ENCODE measurements at places on chromosomes 6 and 20. TPM values are rescaled to one million over a fixed set of nuclear protein-coding genes. Genes with fewer than 3 reads are reported as not detected.

DNA sequence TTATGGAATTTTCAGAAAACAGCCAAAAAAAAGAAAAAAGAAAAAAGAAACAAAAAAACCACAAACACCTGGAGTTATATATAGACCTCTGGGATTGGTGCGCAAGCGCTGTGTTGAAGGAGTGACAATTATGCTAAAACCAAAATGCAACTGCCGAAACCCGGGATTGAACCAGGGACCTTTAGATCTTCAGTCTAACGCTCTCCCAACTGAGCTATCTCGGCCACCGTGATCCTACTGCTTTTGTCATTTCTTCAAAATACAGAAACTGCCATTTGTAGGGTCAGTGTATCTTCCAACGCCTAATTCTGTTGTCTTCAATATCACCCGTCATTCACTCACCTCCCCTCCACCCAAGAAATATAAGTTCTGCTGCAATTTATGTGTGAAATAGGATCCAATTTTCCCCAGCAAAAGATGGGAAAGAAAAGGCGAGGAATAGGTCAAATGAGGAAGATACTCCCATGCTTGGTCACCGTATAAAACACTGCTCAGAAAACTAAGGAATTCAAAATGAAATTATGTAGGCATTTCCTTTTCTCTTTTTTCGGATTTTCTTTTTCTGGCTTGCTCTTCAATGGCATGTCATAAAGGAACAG, 116.0 kb downstream of the TRIM27 start:
- H3K36me3 ChIP-seq = no peaks in the 10 kb centered on the region
- H3K27ac ChIP-seq = no peak overlapping the region
- peaks cover 40% of the 10 kb centered on the region for H3K27me3 ChIP-seq
- peaks cover 18% of the 10 kb centered on the region for H3K4me1 ChIP-seq
- DNase-seq = no peak

DNA sequence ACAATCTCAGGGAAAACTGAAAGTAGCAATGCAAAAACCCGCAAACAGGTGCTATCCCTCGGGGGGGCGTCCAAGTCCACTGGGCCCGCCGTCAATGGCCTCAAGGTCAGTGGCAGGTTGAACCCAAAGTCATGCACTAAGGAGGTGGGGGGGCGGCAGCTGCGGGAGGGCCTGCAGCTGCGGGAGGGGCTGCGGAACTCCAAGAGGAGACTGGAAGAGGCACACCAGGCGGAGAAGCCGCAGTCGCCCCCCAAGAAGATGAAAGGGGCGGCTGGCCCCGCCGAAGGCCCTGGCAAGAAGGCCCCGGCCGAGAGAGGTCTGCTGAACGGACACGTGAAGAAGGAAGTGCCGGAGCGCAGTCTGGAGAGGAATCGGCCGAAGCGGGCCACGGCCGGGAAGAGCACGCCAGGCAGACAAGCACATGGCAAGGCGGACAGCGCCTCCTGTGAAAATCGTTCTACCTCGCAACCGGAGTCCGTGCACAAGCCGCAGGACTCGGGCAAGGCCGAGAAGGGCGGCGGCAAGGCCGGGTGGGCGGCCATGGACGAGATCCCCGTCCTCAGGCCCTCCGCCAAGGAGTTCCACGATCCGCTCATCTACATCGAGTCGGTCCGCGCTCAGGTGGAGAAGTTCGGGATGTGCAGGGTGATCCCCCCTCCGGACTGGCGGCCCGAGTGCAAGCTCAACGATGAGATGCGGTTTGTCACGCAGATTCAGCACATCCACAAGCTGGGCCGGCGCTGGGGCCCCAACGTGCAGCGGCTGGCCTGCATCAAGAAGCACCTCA, 166.3 kb downstream of the DTNBP1 start:
- H3K36me3 ChIP-seq = peaks cover 8% of the 10 kb centered on the region
- H3K27ac ChIP-seq = no peak overlapping the region
- no peak for DNase-seq
- H3K4me1 ChIP-seq = peaks cover 6% of the 10 kb centered on the region
- H3K27me3 ChIP-seq = no peaks in the 10 kb centered on the region

Gene TRMT6
- total RNA-seq = 5.4 TPM

- H3K4me3 ChIP-seq = peak overlapping the region; percentile 83
- H3K36me3 ChIP-seq = no peaks in the 10 kb centered on the region
- peaks cover 46% of the 10 kb centered on the region for H3K27me3 ChIP-seq
- DNase-seq = no peak
- H3K27ac ChIP-seq = peak overlapping the region; percentile 74
These were observed 11.3 kb downstream of the TFAP2A start for GRCh38 chr6:10403385-10404106.

DNA sequence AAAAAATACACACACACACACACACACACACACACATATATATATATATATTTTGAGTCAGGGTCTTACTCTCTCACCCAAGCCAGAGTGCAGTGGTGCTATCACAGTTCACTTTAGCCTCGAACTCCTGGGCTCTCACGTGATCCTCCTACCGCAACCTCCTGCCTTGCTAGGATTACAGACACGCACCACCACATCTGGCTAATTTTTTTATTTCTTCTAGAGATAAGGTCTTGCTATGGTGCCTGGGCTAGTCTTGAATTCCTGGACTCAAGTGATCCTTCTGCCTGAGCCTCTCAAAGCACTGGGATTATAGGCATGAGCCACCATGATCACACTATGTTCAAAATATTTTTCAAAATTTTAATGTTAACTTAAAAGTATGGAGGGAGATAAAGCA, 43.5 kb downstream of the NUP153 start:
- no peak overlapping the region for H3K4me3 ChIP-seq
- H3K27ac ChIP-seq = no peak overlapping the region
- no peak for DNase-seq

Gene NKX2-2
- total RNA-seq = not detected

DNA sequence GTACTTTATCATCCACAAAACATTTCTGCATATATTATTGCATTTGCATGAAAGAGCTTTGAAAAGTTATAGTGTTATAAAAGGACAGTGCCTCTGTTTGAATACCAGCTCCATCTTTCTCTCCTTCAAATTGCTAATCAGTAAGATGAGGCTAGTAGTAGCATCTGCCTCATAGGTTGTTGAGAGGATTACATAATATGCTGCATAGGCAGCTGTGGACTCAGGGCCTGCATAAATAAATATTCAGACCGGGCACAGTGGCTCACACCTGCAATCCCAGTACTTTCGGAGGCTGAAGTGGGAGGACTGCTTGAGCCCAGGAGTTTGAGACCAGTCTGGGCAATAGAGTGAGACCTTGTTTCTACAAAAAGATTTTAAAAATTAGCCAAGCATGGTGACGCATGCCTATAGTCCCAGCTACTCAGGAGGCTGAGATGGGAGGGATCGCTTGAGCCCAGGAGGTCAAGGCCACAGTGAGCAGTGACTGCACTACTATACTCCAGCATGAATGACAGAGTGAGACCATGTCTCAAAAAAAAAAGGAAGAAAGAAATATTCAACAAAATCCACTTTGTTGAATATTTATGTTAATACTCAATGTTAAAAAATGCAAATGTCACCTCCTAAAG, 18.3 kb upstream of the SEC63 start:
- no peaks in the 10 kb centered on the region for H3K36me3 ChIP-seq
- H3K4me3 ChIP-seq = no peak overlapping the region
- peaks cover 8% of the 10 kb centered on the region for H3K27me3 ChIP-seq
- no peaks in the 10 kb centered on the region for H3K4me1 ChIP-seq
- H3K27ac ChIP-seq = no peak overlapping the region

DNA sequence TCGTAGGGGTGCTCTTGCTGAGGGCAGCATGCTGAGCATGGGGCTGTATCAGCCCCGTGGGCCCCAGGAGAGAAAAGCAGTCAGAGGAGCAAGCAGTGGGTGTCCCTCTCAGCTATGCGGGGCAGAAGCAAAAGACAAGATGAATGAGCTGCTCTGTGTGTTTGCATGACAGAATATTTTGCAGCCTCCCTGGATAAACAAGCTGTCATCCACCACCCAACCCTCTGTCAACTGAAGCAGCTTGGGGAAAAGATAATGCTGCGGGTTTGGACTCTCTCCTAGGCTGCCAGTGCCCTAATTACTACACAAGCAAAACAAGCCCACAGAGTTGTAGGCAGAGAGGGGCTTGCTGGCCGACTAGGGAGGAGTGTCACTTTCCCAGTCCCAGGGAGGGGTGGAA, 82.3 kb upstream of the PTPRT start:
- no peaks in the 10 kb centered on the region for H3K4me1 ChIP-seq
- H3K27me3 ChIP-seq = no peaks in the 10 kb centered on the region
- no peak overlapping the region for H3K4me3 ChIP-seq
- no peaks in the 10 kb centered on the region for H3K36me3 ChIP-seq
